ENCODE measurements at places on chromosomes 4 and X. TPM values are rescaled to one million over a fixed set of nuclear protein-coding genes. Genes with fewer than 3 reads are reported as not detected.

- DNase-seq = no peak
Observed at GRCh38 chr4:5199912-5200311, 148.6 kb downstream of the STK32B start.

DNA sequence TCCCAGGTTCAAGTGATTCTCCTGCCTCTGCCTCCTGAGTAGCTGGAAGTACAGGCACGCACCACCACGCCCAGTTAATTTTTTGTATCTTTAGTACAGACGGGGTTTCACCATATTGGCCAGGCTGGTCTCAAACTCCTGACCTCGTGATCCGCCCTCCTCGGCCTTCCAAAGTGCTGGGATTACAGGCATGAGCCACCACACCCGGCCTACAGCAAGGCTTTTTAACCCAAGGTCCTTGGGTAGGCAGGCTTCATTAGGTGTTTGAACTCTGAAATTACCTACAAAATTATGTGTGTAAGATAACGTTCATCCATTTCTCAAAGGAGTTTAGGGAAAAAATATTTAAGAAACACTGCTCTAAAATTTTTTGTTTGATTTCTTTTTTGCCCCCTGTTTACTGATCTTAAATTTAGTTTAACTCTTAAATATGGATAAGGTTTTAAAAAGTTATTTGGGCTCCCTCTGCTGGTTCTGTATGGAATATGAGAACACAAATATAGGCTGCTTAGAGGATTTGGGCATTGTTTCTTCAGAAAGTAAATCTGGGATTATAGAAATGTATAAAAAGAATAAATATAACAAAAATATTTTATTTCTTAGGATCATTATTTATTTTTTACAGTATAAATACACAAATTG is 92.8 kb downstream of the CBR4 start:
- DNase-seq = no peak

GRCh38 chr4:1851575-1852410 is 4.2 kb downstream of the LETM1 start:
- no peak for DNase-seq

DNA sequence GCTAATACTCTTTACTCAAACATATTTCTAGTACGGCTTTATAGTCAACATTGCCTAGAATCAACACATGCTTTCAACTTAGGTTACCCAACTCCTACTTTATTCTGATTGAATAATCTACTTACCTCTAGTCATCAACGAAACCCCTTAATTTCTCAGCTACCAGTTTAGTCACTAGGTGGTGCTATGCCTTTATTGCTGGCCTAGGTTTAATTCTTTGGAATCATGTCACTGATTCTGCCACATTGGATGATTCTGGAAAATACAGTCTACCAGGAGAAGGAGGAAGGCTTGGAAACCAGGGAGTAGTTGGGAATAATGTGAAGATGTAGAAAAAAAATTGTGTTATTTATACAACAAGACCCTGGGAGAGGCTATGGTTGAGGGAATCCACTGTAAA is 167.7 kb downstream of the DCAF12L2 start:
- DNase-seq = no peak

DNA sequence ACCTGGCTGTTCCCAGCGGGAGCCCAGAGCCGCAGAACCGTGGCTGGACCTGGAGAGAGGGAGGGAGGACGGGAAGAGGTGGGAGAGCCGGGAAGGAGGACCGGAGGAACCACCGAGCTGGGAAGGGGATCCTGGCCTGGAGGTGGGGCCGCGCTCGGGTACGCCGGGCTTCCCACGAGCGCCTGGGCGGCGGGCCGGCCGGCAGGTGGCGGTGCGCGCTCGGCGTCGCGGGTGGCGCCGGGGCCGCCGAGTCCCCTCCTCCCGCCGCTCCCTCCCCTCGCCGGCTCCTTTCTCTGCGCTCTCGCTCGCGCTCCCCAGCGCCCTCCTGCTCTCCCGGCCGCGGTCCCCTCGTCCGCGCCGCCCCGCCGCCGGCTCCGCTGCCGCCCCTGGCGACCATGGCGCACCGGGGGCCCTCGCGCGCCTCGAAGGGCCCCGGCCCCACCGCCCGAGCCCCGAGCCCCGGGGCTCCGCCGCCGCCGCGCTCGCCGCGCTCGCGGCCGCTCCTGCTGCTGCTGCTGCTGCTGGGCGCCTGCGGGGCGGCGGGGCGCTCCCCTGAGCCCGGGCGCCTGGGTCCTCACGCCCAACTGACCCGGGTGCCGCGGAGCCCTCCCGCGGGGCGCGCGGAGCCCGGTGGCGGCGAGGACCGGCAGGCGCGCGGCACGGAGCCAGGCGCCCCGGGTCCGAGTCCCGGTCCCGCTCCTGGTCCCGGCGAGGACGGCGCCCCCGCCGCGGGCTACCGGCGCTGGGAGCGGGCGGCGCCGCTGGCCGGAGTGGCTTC is at the start of gene SORCS2:
SORCS2 (plus strand) TSS at position 287 of the 778 bp plus-strand sequence.
- no peak for DNase-seq

DNA sequence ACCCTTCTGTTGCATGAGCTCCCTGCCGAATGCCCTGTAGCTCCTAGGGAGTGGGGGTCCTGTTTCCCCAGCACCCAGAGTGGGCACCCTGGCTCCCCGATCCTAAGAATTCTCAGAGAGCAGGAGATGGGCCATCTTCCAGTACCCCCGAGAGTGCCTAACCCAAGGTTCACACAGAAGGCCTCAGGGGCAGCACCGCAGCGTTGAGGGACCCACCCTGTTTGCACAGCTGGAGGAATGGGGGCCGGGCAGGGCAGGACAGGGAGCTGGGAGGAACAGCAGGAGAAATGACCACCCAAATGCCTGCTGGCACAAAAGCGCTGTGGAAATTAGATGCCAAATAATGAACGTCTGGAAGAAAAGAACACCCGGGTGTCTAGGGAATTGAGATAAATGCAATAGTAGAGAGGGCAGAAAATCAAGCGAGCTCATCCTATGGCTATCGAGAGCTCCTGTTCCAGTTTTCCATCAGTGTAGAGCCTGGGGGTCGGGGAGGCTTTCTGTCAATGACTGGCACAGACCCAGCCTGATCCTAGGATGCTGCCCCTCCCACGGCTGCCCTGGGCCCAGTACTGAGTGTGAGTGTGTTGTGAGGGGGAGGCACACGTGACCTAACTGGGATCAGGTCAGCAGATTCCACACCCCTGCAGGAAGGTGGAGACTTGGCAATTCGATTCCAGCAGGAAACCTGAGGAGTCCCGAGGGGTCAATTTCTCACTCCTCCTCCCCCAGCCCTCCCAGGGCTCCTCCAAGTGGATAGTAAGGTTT is 25.7 kb downstream of the SEPTIN6 start:
- DNase-seq = no peak

DNA sequence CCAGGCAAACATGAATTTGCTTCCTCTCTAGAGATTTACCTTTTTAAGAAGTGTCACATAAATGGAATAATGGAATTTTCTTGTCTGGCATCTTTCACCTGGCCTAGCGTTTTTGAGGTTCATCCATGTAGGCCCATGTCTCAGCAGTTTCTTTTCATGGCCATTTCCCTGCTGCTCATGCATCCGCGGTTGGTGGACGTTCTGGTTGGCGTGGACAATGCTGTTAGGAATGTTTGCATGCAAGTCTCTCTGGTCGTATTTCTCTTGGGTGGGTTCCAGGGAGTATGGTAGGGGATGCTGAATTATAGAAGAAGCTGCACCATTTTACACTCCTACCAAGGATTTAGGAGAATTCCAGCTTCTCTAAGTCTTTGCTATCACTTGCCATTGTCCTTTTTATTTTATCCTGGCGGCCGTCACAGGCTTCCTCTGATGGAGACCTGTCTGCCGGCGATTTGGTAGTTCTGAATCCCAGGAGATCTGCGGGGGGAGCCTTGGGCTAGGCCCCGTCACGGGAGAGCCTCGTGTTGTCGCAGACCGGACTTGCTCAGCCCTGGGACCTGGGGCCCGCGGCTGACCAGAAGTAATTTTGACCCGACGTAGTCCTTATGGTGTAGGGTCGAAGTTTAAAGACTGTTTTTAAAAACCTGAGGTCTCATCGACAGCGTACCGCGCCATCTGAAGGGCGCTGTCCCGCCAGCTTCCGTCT is 56.9 kb upstream of the TADA2B start:
- no peak for DNase-seq

GRCh38 chrX:112368371-112368770 is 285.8 kb upstream of the TRPC5 start:
- DNase-seq = no peak

DNA sequence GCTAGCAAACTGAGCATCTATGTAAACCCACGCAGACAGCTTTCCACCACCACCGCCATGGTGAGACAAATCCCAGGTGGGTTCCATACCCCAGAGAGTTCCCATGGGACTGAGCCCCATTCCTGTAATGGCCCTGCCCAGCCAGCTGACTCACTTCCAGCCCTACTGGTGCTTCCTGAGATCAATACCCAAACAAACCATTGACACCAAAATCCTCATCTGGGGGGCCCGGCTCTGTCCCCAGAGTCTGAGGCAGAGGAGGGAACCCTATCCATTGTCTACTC is 30.1 kb upstream of the JAKMIP1 start:
- DNase-seq = no peak

- peak; percentile 32 for DNase-seq
Observed at GRCh38 chr4:47852136-47852535, 14.3 kb upstream of the CORIN start.

- no peak for DNase-seq
Observed at GRCh38 chr4:159296061-159296460, 193.2 kb downstream of the RAPGEF2 start.

DNA sequence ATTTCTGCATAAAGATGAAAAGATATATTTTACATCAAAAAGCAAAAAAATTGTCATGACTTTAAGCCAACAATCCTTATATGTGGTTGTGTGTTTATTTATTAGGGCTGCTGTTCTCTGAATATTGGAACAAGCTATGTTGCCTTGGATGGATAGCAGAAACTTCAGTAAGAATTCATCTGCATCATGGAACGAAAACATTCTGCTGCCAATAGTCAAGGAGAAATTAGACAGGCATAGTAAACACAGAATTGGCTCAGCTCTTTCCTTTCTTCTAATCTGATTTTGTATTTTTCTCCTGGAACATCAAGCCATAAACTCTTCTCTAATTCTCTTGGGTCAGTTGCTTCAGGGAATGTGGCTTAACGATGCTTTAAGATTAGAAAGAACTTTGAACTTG is 1257.0 kb downstream of the NLGN4X start:
- DNase-seq = no peak

- no peak for DNase-seq
Observed at GRCh38 chr4:16225863-16226815, at the start of gene TAPT1. TSS of gene TAPT1 (minus strand) at chr4:16226471. CDS start at chr4:16226457, 14 bp downstream.

DNA sequence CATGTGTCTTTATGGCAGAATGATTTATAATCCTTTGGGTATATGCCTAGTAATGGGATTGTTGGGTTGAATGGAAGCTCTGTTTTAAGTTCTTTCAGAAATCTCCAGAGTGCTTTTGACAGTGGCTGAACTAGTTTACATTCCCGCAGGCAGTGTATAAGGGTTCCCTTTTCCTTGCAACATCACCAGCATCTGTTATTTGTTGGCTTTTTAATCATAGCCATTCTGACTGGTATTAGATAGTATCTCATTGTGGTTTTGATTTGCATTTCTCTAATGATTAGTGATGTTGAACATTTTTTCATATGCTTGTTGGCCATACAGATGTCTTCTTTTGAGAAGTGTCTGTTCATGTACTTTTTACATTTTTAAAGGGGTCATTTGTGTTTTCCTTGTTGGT is 129.8 kb downstream of the TBCK start:
- no peak for DNase-seq

- no peak for DNase-seq
Observed at GRCh38 chrX:124117325-124117724, 155.8 kb downstream of the STAG2 start.

- DNase-seq = no peak
Observed at GRCh38 chrX:16589211-16589610, 60.7 kb upstream of the S100G start.

DNA sequence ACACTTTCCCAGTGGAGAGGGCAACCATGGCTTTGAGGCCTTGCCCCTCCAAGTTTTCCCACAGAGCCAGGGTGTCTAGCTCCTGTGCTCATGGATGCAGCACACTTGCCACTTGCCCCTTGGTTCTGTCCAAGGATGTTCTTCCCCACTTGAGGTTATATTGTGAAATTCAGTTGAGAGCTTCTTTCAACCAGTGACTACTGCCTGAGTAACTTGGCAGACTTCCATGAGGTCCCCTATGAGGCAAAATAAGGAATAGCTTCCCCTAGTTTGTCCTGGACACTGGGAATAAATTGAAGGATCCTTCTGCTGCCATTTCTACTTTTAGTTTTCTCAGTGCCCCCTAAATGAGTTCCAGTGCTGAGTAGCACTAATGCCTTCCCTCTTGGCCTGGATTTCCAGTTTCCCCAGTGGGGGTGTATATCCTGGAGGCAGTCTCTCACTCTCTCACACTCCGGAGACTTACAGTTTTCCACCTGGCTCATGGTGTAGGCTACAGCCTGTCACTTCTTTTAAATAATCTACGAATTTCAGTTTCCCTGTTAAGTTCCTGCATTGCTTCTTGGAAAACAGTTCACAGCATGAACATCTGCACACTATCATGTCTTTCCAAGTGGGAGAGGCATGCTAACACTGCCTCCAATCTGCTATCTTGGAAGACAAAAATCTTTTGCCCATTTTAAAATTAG is 36.4 kb upstream of the ADH4 start:
- DNase-seq = no peak

GRCh38 chr4:102036619-102037376 is 246.3 kb downstream of the BANK1 start:
- DNase-seq = no peak

DNA sequence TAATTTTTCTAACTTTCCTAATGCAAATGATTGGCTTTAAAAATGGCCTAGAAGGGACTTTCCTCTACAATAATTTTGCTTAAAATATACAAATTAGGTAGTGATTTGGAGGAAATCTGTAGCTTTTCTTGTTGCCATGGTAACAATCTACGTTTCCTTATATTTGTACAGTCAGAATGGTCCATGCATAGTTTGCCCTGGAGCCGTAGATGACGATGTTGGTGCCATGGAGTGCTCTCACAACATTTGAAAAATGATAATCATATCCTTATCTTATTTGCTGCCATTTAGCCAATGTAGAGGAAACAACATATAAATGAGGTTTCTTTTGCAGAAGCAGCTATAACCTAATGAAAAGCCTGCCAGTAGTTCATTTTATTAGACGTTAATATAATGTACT is 89.0 kb upstream of the NMU start:
- DNase-seq = no peak

DNA sequence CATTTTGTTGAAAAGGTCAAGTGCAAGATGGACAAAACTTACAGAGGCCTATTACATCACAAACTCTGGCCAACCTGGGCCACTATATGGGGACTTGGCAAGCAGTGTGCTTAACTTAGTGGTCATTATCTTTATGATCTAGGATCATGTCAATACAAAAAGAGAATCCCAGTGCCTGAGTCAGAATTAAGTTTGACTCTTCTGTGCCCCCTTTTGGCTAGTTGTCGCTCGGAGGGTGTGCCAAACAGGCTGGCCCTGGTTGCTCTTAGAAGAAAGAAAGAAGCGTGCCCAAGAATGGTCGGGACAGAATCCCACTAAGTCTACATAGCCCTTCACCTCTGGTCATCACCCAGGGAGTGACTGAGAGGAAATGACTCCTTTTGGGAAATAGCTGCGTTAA is 100.1 kb downstream of the EIF4E start:
- DNase-seq = no peak

The BGN gene
- total RNA-seq = 22.9 TPM

The SH2D1A gene
- not detected for total RNA-seq

The NR3C2 gene
- 7.6 TPM for total RNA-seq

The CT47A7 gene
- total RNA-seq = not detected

The ATP2B3 gene
- 0.11 TPM for total RNA-seq

The TEX13C gene
- total RNA-seq = not detected

The RBM47 gene
- total RNA-seq = 0.20 TPM

Data from pulmonary artery endothelial cell (primary cell).